Renal cortical epithelial cell (primary cell): ENCODE measurements at places on chromosomes 4 and X.
A peak's percentile ranks its signal among the peaks of the same experiment; 100 is the strongest.

GRCh38 chr4:169658975-169659715 is 38.8 kb downstream of the CLCN3 start:
- DNase-seq = no peak

DNA sequence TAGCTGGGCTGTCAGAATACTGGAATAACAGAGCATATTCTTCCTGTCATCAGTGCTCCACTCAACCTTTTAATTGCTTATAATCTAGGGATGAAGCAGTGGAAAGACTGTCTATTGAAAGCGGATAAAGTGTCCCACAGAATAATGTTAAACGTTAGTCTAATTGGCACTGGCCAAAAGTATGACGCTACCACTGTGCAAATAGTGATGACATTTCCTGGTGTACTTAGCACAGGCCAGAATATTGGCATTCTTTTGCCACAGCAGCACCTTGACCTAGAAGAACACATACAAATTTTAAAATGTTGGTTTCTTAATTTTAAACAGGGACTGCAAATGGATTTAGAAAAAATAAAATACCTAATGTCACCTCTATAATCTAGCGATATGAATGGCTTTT is 635.2 kb upstream of the SPANXN1 start:
- DNase-seq = no peak

GRCh38 chr4:104967034-104967401 is 179.7 kb upstream of the TET2 start:
- peak; percentile 54 for DNase-seq

DNA sequence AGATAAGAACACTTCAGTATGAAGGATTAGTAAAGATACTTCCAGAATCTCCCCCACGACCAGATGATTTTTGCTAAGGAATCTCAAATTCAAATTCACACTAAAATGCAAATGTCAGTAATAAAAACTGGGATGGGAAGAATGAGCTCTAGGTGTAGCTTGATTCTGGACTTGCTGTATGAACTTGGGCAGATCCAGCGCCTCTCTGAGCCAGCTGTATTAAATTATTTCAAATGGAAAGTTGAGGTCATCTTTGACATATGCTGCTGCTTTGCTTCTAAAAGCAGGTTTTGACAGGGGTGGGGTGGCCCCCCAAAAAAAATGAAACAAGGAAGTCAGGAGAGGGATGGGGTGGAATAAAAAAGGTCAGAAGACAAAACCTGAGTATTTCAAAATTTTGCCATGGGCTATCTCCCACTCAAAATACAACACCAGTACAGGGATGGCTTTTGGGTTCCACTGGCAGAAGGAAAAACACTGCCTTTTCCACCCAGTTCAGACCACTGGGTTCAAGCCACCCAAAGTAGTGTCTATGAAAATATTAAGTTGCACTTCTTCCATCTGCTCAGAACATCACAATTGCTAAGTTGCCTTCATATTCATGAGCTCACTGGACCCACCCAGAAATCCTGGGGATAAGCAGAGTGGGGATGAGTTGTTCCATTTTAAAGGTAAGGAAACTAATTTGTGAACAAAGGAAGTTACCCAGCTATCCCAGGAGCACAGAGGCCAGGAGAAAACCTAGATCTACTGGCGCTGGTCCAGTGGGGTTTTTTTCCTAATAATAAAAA is 47.7 kb downstream of the ARHGEF9 start:
- no peak for DNase-seq

DNA sequence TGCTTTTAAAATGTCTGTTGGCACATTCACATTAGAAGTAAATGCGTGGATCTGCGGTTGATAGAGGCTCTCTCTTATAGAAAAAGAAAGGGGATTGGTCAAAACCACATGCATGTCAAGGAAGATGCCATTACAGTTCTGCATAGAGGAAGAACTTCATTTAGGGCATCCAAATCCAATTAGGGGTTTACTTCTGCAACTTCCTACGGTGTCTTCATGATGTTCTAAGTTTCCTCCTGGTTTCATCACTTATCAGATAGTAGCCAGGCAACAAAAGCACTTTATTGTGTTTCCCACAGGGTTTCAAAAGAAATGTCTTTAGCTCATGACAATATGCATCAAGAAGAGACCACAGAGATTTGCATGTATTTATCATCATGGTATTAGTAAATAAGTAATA is 136.0 kb upstream of the HPGD start:
- DNase-seq = no peak

GRCh38 chr4:184000457-184001396 is 95.6 kb downstream of the STOX2 start:
- DNase-seq = no peak

DNA sequence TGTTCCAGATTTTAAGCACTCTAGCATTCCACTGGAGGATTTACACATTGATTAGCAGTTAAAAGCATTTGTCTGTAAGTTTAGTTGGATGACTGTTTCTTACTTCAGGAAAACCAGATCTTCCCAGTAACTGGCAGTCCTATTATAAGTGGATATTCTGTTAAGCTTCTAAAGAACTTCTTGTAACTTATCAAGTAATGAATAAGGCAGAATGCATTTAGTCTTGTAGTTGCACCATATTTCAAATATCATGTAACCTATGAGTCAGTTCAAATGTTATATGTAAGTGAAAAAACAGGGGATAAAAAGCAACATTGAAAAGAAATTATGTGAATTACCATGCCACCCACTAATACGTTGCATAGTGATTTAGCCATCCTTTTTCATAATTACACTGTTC is 30.2 kb upstream of the TENM3 start:
- DNase-seq = no peak

- no peak for DNase-seq
Measured at GRCh38 chr4:184680698-184681097, 31.2 kb downstream of the PRIMPOL start.

DNA sequence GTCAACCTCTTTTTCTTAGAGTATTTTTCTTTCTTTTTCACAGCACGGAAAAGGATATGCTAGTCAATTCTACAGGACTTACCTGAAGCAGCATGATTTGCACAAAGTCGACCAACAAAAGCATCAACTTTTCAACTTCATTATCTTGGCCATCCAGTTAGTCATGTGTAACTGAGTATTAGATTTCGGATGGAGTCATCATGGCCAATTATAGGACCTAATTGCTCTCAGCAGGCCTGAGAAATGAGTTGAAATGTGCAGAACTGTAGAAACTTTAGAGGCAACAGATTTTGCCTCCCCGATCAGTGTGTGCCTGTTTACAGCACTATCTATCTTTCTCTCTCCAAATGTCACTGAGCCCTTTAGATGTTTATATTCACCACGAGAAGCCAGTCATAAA is 41.0 kb downstream of the PCDH10 start:
- no peak for DNase-seq

DNA sequence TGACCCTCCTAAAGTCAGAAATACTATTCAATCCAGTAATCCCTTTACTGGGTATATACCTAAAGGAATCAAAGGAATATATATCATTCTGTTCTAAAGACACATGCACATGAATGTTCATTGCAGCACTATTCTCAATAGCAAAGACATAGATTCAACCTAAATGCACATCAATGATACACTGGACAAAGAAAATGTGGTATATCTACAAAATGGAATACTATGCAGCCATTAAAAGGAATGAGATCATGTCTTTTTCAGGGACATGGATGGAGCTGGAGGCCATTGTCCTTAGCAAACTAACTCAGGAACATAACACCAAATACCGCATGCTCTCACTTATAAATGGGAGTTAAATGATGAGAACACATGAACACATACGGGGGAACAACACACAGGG is 306.0 kb upstream of the EPHA5 start:
- no peak for DNase-seq

DNA sequence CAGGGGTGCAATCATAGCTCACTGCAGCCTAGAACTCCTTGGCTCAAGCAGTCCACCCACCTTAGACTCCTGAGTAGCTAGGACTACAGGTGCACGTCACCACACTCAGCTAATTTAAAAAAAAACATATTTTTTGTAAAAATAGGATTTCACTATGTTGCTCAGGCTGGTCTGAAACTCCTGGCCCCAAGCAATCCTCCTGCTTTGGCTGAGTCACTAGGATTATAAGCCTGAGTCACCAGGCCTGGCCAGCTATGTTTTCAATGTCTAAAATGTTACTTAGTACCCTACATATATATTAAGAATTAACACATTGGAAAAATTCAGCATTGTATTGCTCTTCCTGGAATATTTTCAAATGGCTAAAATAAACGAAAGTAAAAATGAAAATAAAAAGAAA is 37.5 kb downstream of the PNPLA4 start:
- DNase-seq = peak; percentile 26

DNA sequence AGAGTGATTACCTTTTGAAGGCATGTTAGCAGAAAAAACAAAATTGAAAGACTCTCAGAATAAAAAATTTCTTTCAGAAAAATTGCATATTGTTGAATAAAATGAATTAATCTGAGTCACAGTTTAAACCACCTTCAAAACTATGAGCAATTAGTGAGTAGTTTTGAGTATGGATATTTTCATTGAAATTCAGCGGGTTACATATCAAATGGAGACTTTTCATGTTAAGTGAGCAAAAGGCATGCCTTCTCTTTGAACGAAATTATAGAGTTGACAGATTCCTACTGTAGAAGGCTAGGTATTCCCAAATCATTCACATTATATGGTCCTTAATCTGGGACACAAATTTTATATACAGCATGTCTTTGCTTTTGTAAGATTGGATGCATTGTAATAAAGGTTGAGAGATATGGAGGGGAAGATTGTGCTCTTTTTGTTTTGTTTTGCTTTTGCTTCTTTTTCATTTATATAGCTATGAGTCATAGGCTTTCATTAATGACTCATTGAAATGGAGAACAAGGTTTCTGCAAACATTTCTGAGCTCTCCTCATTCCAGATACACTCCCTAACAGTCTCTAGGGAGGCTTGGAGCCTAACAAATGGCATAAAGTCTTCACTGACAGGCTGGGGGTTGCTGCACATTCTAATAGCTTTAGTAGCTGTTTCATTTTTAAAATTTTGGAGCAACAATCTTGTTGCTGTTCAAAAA is 21.6 kb downstream of the PCDH18 start:
- peak; percentile 94 for DNase-seq

DNA sequence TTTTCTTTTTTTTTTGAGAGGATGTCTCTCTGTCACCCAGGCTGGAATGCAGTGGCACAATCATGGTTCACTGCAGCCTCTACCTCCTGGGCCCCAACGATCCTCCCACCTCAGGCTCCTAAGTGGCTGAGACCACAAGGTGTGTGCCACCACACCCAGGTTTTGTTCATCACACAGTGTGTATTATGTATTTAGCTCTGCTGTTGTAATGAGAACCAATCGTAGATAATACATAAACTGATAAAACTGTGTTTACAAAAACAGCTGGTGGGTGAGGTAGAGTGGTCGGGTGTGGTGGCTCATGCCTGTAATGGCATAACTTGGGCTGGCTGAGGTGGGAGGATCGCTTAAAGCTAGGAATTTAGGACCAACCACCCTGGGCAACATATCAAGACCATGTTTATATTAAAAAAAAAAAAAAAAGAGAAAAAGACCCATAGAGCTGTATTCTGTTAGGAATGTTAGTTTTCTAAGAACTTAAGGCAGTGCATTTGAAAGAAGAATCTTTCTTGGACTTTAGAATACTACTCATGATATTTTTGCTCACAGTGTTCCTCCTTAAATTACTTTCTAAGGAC is 34.9 kb downstream of the POLR2B start:
- no peak for DNase-seq

DNA sequence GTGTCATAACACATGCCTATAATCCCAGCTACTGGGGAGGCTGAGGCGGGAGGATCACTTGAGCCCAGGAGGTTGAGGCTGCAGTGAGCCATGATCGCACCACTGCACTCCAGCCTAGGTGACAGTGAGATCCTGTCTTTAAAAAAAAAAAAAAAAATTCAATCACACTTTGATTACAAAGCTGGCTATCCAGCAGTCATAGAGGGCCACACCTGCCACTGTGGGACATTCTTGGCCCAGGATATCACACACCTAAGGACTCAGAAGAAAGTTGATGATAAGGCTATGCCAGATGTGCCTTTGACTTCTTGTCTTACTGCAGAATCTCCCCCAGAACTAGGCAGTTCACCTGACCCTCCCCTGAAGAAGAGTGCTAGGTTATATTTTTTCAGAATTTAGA is 122.5 kb upstream of the GALNT7 start:
- DNase-seq = no peak

- DNase-seq = peak; percentile 94
Measured at GRCh38 chr4:138655985-138656384, 359.6 kb upstream of the NOCT start.

GRCh38 chr4:3666263-3666662 is 99.9 kb upstream of the ADRA2C start:
- no peak for DNase-seq

DNA sequence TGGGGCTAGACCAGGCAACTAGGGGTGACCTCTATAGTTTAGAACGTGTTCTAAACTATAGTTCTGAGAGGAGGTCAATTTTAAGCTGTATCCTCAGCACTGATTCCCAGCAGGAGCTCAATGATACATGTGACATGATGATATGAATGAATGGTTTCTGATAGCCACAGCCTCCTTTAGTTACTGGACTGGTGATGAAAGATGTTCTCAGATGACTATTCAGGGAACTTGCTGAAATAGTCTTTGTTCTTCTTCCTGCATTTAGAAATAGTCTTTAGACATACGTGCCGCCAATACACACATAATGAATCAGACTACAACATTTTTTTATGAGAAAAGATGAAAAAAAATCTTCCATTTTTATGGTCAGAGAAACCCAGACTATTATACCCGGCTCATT is 116.3 kb upstream of the TMEM150C start:
- peak; percentile 2 for DNase-seq

- DNase-seq = no peak
Measured at GRCh38 chr4:29375716-29376115, 1344.5 kb upstream of the PCDH7 start.

DNA sequence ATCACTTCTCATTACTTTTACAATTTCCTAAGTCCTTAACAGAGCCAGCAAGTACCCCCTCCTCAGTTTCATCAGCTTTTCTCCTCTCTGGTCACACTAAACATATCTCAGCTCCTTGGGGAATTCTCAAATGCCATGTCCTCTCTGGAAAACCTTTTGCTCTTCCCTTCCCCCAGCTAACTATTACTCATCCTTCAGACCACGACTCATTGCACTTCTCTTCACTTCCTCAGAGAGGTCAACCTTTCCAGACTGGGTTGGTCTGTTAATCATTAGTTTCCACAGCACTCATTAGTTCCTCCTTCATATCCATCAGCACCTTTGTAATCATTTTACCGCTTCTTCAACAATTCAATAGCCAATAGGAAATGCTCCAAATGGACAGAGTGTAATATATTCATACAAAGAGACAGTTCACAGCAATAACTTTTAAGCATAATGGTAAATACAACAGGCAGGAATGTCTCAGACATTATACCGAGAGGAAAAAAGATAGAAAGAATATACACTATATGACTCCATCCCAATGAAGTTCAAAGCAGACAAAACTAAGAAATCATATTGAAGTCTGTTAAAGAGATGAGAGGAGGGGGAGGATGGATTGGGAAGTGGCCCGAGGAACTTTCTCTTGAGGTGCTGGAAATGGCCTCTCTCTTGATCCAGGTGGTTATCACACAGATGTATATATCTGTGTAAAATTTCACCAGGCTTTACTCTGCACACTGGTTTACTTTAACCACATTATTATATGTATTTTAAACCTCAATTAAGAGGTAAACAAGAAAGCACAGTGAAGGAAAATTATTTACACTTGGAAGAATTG is 39.6 kb downstream of the DDX60L start:
- DNase-seq = peak; percentile 99
